Left ventricle myocardium superior (tissue), 1 donor: ENCODE measurements at places on chromosomes 4 and X.
A peak's percentile ranks its signal among the peaks of the same experiment; 100 is the strongest.

GRCh38 chr4:78459327-78459726 is 92.2 kb upstream of the ANXA3 start:
- no peak for DNase-seq

- DNase-seq: no peak
Observed at GRCh38 chr4:184856277-184856609, 30.5 kb upstream of the ACSL1 start.

- no peak for DNase-seq
Observed at GRCh38 chr4:184368290-184368689, 106.1 kb downstream of the IRF2 start.

DNA sequence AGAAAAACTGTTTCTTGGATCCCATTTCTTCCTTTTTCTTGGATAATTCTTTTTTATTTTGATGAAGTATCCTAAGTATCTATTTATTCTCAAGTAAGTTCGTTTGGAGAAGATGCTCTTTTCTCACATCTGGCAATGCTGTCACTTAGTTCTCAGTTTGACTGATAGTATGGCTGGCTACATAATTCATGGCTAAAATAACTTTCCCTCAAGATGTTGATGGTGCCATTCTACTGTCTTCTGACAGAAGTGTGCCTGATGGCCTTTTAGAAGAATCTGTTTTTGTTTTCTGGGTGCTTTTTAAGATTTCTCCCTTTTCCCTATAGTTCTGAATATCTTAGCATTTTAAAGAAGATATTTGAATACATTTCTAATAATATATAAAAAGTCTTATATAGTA is 41.6 kb downstream of the EVC2 start:
- no peak for DNase-seq

GRCh38 chrX:70452143-70452733 is 7.6 kb downstream of the DLG3 start:
- peak; percentile 72 for DNase-seq

DNA sequence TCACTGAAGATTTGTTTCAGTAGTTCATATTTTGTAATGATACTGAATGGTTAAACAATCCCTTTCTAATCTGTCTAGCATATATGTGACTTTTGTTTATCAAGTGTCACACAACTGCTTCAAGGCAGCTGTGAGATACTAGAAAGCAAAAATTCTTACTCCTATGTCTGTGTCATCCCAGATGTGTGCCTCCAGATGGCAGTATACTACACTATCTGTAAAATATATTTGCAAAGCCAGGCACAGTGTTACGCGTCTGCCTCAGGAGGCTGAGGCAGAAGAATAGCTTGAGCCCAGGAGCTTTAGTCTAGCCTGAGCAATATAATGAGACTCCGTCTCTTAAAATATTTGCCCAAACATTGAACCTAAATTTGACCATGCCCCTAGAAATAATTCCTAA is 4.0 kb downstream of the NUDT10 start:
- no peak for DNase-seq

- DNase-seq: no peak
Observed at GRCh38 chrX:154714925-154715324, 36.0 kb downstream of the GAB3 start.

DNA sequence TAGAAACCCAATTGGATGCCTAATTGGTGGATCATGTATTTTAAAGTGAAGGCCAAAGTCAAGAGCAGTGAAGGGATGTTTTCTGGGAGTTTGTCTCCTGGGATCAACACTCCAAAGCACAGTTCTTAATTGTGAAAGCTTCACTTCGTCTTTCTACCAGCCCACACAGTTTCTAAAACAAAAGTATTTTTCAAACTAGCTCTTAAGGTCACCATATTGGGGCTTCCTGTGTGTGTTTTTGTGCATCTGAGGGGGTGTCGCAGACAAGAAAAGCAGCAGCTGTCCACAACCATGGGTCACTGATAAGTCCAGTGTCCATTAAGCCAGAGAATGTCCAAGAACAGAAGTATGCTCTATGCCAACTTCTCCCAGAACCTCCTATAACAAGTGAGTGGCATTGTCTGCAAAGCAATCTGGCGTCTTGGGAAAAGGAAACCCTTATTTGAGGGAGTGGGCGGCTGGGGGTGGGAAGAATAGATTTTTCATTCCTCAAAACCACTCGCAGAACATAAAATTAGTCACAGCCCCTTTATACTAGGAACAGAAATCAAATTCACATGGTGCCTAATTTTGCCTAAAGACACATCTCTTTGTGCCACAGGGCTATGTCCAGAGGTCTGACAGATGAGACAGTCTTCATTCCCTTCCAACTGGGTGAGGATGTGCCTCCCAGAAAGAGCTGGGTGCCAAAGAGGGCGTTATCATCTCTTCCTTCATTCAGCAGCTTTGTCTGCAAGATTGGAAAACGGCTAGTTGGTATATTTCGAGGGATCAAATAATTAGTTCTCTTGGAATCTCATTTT is 610.4 kb downstream of the BCOR start:
- no peak for DNase-seq

DNA sequence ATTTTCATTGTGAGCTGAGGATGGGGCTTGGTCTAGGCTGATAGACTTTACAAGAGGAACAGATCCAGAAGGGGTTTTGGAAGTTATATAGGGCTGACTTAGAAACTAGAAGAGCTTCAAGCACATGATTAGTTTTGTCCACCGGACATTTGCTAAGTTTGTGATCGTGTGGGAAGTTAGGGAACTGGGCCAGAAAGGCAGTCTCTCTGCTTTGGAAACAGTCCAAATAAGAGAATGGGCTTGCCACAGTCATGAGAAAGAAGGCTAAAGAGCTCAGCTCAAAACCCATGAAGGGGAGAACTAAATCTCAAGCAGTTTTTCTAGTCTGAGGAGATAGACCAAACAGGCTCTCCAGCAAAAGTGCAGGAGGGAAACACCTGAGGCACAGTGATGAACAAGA is 67.8 kb downstream of the ZNF674 start:
- DNase-seq: no peak

DNA sequence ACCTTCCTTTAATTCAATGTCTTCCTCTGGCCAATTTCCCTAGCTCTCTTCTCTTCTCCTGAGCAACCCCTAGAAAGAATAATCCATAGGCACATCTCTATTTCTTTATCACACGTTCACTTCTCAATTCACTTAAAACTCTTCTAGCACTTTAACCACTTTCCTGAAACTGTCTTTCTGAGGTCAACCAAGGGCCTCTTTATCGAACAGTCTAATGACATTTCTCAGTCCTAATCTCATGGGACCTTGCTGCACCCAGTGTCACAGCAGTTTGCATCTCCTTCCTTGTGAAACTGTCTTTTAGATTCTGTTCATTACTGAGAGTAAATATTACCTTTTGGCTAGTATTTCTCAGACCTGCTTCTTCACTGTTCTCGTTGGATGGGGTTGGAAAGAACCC is 285.3 kb upstream of the RASGEF1B start:
- DNase-seq: no peak

DNA sequence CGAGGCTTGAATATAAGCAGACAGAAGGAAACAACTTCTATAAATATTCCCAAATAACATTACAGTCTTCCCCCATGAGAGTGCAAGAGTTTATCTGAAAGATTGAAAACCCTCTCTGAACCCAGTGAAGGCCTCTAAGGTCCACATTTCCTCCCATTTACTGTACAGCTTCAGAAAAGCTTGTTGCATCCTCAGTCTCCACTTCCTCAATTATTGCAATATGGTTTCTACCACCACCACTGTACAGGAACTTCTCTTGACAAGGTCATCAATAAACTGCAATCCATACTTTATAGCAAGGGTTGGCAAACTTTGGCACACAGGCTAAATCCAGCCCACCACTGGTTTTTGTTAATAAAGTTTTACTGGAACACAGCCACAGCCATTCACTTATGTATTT is 239.0 kb downstream of the THOC2 start:
- DNase-seq: no peak

DNA sequence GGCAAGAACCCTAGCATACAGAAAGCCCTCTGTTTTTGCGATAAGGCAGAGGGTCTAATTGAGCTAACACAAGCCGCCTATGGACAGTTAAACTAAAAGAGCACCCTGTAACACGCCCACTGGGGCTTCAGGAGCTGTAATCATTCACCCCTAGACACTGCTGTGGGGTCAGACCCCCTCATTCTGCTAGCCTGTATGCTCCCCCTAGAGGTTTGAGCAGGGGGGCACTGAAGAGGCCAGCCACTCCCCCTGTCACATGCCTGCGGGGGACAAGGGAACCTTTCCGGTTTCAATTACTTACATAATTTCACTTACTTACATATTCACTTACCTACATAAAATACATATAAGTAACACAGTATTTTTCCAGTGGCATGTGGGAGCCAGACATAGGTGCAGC is 469.5 kb upstream of the FAM241A start:
- no peak for DNase-seq

- no peak for DNase-seq
Observed at GRCh38 chrX:144042271-144042670, 158.4 kb downstream of the UBE2NL start.

DNA sequence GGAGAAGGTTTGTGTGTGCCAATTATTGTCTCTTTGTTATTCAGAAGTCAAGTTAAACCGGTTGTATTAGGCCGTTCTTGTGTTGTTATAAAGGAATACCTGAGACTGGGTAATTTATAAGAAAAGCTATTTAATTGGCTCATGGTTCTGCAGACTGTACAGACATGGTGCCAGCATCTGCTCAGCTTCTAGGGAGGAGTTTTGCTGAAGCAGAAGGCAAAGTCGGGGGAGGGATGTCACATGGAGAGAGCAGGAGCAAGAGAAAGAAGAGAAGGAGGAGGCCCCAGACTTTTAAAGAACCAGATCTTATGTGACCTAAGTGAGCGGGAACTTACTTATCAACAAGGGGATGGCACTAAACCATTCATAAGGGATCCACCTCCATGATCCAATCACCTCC is 349.3 kb upstream of the PCDH18 start:
- no peak for DNase-seq

- peak; percentile 97 for DNase-seq
Observed at GRCh38 chr4:189940178-189941004, at the start of gene FRG1. Gene FRG1, plus strand, starts transcription at chr4:189940872. Its CDS starts 138 bp downstream, at chr4:189941010.

DNA sequence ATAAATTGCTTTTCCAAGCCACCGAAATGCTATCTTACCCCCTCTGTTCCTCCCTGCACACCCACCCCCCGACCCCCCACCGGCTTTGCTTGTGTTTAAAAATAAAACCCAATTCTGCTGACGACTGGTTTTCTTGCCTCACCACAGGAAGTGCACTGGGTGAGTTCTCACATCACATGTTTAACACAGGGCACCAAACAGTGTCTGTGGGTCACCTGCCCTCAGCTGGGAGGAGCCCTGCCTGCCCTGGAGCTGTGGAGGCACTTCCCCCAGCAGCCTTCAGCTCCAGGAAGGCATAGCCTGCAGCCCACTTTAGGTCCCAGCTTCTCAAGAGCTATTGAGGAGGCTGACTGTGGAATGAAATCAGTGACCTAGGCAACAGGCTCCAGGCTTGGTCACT is 8.8 kb downstream of the TMEM255A start:
- DNase-seq: peak; percentile 20

GRCh38 chrX:47179221-47179927 is 14.3 kb upstream of the UBA1 start:
- peak; percentile 75 for DNase-seq

DNA sequence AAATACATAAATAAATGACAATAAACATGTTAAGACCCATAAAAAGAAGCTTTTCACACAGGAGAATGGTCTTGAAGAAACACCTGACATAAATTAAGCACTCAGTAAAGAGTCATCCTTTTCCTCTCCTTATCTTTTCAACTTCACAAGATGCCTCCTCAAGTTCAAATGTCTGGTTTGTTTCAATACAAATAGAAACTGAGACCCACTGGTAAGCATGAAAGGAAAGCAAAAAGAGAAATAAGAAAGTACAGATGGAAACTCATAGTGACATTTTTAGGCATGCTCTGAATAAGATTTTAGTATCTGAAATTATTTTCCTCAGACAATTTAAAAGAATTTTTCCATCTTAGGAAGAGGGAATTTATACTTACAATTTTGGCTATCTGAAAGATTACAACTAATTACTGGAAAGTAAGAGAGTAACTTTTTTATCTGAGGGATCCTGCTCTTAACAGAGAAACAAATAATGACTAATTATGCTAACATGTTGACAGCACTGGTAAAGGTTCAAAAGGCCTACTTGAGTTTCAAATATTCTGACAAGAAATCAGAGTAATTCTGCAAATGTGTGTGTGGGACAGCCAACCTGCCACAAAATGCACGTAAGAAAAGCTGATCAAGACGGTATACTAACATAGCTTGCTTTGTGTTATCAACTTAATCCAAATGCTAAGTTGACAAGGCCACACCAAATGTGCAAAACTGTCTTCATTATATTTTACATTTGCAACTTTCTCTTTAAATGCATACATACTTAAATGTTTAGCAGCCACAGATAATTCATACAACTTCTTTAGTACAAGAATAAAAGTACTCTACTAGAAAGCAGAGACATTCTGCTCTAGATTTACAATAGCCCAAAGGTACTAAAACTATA is 113.0 kb downstream of the IQCM start:
- DNase-seq: no peak

DNA sequence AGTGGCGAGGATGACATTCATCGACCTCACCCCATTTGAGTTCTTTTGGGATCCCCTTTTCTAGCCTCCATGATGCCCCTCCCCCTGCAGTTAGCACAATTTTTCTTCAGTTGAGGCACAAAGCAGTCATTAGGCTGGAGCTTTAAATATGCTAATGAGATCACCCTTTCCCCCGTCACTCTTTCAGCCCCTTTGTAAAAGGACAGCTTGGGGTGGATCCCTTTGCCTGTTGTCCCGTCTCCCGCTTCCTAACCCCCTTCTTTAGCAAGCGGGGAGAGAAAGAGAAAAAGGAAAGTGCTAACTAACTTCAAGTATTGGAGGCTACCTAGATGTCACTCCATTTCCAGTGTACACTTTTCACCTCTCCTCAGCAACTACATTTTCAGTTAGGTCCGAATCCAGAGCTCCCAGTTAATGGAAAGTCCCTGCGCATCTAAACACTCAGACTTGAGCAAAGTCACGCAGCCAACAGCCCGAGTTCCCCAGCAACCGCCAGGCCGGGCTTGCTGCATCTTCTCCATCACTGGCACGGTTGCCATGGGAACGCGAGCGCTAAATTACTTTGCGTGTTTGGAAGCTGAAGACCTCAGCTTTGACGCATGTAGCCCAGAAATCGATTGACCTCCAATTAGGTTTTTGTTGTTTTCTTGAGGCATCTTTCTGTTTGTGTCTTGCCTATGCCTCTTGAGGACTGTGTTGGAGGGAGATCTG is 76.8 kb downstream of the RTL5 start:
- no peak for DNase-seq

- no peak for DNase-seq
Observed at GRCh38 chr4:176036585-176037205, 28.9 kb upstream of the WDR17 start.

GRCh38 chr4:168279556-168279955 is 39.0 kb downstream of the DDX60 start:
- no peak for DNase-seq
